ENCODE measurements at places on chromosomes 5 and 9.

- no peak for DNase-seq
These were observed 91.7 kb downstream of the TENT4A start for GRCh38 chr5:6804766-6805501.

DNA sequence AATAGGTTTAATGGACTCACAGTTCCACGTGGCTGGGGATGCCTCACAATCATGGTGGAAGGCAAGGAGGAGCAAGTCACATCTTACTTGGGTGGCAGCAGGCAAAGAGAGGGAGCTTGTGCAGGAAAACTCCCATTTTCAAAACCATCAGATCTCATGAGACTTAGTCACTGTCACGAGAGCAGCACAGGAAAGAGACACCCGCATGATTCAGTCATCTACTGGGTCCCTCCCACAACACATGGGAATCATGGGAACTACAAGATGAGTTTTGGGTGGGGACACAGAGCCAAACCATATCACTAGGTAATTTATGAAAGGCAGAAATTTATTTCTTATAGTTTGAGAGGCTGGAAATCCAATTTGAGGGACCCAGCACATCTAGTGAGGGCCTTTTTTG, 40.0 kb downstream of the MTREX start:
- DNase-seq = no peak

GRCh38 chr5:132115375-132115774, 41.8 kb downstream of the CSF2 start:
- DNase-seq = no peak

DNA sequence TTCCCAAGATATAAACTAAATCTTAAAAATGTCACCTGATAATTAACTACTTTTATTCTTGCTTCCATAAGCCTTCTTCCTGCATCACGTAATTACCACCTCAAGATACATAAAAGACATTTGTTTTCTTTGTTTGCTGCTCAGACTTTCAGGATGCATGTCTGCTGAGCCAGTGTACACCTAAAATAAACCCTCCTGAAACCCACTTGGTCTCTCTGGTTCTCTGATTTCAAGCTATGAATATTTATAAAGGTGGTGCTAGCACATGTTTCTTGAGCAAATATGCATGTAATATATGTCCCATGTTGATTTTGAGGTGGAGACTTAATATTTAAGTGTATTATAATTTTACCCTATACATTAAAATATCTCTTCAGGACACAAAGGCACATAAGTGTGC, 1627.7 kb upstream of the CDH9 start:
- DNase-seq = no peak

All from right lung (tissue), 10 donors.